ENCODE measurements at places on chromosomes 3 and 15.
A peak's percentile ranks its signal among the peaks of the same experiment; 100 is the strongest.

DNA sequence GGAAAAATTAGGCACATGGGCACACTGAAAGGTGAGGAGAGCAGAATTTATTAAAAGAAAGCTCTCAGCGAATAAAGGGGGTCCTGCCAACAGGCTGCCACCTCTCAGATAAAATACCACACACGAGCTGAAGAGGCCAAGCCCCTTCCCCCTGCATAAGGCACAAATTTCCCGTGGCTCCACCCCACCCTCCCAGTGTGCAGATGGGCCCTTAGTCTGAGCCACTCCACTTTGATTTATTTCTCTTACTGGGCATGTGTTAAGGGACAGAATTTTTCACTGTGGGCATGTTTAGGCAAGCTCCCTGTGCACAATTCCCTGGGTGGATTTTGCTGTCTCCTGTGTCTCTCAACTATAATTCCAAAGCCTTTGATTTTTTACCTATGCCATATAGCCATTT is 409.8 kb downstream of the TBL1XR1 start:
- DNase-seq = no peak

- peak; percentile 68 for DNase-seq
Measured at GRCh38 chr15:68431037-68431791, 749 bp downstream of the ITGA11 start.

DNA sequence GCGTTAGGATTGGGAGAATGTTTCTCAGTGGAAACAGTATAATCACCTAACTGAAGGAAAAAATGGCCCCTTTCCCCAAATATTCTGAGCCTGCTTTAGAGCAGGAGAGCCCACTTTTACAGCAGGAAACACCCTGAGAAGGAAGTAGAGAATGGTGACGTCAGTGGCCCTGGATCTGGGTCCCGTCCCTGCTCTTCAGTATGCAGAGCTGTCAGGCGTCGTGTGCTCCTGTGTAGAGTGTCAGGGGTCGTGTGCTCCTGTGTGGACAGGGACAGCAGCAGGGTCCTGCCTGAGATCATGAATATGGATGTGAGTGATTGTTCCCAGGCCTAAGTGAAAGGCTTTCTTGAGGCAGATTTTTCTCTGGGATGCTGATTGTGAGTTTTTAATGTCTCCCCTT is 45.2 kb downstream of the CGNL1 start:
- DNase-seq = no peak

GRCh38 chr3:132553826-132554225 is 43.2 kb upstream of the ACKR4 start:
- DNase-seq = no peak

GRCh38 chr3:101200461-101200860 is 119.9 kb downstream of the IMPG2 start:
- DNase-seq = peak; percentile 34

GRCh38 chr3:183764847-183765731 is 60.3 kb downstream of the MAP6D1 start:
- DNase-seq = no peak

- no peak for DNase-seq
Measured at GRCh38 chr3:99393961-99394360, 244.4 kb upstream of the COL8A1 start.

GRCh38 chr15:67110361-67110781 is 45.0 kb downstream of the SMAD3 start:
- DNase-seq = peak; percentile 34

- no peak for DNase-seq
Measured at GRCh38 chr3:128226186-128226725, 73.0 kb downstream of the EEFSEC start.

DNA sequence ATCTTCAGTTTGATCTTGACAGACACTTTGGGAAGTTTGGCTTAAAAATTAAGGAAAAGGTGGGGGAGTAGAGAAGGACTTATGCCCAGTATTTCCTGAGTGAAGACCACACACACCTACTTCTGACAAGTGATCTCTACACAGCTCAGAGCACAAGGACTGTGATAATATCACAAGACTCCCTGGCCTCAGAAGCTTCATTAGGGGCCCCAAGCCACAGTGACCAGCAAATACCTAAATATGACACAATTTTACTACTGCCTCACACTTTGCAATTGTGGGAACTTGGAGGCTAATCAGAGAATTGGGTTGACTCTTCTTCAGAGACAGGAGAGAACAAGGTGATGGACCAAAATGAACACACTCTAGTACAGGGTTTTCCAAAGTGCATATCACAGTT is 2.6 kb downstream of the ILDR1 start:
- no peak for DNase-seq

- DNase-seq = no peak
Measured at GRCh38 chr3:127710155-127710941, 37.6 kb downstream of the ABTB1 start.

DNA sequence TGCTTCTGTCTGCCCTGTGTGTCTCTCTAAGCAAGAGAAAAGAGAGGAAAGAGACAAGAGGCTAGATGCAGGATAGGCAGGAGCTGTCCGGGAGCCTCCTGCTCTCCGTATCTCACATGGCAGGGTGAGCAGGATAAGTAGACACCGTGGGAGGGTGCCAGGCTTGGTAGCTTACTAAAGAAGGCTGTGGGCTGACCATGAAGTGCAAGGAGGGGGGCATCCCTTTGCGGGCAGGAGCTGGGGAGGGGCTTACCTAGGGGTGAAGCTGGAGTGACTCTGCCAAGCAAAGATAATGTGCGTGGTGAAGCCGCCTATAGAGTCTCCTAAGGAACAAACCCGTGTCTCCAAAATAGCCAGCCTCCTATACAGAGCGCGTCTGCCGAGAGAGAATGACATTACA is 33.7 kb upstream of the TMC3 start:
- no peak for DNase-seq

DNA sequence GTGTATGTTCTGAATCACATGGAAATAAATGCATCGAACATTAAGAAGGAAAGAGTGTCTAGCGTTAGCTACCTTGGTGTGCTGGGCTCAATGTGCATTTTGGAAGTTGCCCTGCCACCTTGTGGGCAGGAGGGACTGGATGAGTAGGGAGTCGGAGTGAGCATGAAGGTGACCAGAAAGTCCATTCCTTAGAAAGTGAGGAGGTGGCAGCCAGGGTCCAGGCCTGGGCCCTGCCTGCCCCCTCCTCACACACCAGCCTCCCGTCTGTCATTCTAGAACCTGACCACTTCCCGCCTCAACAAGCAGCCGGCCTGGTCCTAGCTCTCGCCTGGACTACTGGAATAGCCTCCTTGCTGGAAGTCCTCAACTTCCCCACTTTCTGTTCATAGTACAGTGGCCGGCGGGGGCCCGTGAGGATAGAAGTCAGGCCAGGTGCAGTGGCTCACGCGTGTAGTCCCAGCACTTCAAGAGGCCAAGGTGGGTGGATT is 10.2 kb upstream of the GATA2 start:
- no peak for DNase-seq

- DNase-seq = no peak
Measured at GRCh38 chr15:68717951-68718350, 102.7 kb downstream of the ANP32A start.

GRCh38 chr3:116129187-116129946 is 315.9 kb downstream of the LSAMP start:
- no peak for DNase-seq

GRCh38 chr15:38647683-38648082 is 83.1 kb upstream of the RASGRP1 start:
- no peak for DNase-seq

GRCh38 chr3:194946091-194946490 is 260.4 kb downstream of the FAM43A start:
- no peak for DNase-seq

DNA sequence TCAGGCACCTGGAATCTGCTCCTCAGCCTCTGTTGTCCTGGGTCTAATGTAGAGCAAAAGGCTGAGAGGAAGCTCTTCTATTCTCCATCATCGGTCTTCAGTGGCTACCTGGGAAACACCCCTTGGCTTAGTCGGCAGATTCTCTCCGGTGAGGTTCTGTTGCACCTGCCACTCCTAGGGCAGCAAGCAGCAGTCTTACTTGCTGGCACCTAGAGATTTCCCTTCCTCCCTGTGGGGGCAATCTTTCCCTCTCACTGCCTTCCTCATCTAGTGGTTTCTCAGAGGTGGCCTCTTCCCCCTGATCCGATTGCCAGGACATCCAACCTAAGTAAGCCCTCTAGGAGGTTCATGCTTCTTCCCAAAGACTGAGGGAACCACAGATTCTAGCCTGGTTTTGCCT is 60.8 kb downstream of the PLS1 start:
- no peak for DNase-seq

- no peak for DNase-seq
Measured at GRCh38 chr3:12807601-12808359, 11.3 kb downstream of the CAND2 start.

DNA sequence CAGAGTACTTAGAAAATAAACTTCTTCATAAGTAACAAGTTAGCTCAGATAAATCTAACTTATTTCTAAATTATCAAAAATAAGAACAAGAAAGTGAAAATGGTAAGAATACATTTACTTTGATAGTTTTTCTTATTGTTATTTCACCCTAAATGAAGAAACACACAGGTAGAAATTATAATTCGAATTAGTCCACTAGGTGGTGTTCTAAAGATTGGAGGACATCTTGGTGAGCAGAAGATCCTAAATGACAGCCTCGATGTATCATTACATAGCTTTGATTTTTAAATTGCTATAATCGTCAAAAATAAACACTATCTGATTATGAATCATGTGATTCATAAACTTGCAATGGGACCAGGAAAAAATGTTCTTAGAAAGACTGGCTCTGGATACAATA is 280.8 kb upstream of the UBE2E2 start:
- no peak for DNase-seq

DNA sequence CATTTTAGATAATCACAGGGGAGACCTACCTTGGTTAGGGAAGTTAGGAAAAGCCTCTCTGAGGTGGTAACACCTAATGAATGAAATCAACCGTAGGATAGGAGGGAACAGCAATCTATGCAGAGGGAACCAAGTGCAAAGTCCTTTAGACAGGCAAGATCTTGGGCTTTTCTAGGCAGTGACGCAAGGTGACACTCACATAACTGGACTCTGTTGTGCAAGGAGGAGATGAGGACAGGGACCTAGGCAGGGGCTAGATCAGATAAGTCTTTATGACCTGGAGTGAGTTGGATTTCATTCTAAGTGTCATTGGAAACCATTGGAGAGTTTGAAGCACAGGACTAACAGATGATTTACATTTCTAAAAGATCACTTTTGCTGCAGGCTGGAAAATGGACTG is 4.6 kb upstream of the LMOD3 start:
- DNase-seq = no peak

GRCh38 chr3:171358181-171358880 is 101.9 kb downstream of the TNIK start:
- DNase-seq = no peak

DNA sequence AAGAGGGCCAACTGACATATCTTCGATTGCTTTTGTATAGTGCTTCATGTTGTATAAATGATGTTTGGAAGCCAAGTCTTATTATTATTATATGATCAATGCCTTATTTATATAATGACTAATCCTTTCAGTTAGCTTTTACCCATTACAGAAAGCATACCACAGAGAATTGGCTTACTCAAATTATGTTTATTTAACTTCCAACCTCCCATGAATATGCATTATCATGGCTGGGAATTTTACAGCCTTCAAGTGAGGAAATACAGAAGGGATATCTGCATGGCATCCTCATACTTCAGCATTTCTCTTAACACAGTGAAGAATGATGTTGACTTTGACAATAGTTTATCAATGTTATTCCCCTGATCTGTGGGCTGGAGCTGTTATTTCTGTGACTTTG is 225.9 kb upstream of the GAP43 start:
- no peak for DNase-seq

DNA sequence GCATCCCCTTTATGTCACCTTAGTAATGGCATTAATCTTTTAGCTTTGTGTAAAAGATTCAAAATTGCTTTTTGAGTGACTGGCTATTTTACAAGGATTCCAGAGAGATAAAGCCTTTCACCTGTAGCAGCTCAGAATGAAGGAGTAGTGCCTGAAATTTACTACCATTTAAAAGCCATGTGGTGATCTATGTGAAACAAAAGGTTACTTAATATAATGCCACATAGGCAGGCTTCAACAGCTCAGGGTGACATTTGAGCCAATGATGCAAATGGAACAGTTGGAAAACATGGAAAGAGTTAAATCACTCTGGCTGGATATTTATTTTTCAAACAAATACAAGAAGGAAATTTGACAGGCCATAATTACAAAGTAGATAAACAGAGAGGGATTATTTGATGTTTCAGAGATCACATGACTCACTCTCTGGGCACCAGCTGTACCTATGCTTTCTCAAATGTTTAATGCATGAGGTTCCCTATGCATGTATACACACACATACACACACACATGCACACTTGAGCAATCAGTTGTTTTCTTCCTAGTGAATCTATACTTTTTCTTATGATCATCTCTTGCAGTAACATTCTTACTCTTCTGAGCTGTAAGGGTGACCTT is 171.5 kb downstream of the ZMAT3 start:
- DNase-seq = peak; percentile 21

GRCh38 chr15:41417418-41418195 is 712 bp downstream of the RTF1 start:
- no peak for DNase-seq

DNA sequence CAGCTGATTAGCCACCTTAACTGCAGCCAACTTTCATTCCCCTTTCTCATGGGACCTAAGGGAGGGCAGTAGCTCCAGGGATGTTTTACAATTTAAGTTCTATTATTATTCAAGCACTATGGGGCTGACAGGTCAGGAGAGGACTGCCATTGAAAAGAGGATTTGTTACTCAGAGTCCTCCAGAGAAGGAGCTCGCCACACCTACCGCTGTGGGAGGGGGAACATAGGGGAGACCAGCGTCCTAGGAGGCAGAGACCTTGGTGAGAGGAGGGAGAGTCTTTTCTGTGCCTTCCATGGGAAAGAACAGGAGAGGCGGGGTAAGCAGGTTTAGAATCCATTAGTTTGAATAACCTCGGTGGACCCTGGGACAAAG is 14.4 kb downstream of the ATP10A start:
- DNase-seq = no peak

- DNase-seq = no peak
Measured at GRCh38 chr15:74464216-74464615, 3.3 kb upstream of the UBL7 start.

DNA sequence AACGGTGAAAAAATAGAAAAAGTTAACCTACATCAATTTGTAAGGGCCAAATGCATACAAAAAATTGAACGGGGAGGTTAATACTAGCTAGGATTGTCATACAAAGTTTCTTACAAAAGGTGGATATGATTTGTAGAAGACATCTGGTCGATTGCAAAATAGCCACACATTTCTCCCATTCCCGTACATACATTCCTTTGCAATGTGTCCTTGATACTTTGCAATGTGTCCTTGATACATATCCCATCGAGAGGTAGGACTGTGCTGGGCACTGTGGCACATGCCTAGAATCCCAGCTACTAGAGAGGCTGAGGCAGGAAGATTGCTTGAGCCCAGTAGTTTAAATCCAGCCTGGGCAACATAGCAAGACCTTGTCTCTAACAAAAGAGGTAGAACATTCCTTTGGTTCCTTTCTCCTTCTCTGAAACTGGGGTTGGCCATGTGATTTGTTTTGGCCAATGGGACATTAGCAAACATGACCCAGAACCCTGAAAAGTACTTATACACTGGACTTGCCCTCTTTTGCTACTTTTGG is 9.5 kb downstream of the TTBK2 start:
- no peak for DNase-seq

GRCh38 chr15:70382009-70382749 is 284.5 kb upstream of the TLE3 start:
- no peak for DNase-seq

- DNase-seq = no peak
Measured at GRCh38 chr3:59992578-59992977, 942.8 kb upstream of the CFAP20DC start.

GRCh38 chr15:77525907-77526594 is 105.4 kb downstream of the HMG20A start:
- no peak for DNase-seq

- DNase-seq = no peak
Measured at GRCh38 chr15:88830016-88830415, 26.8 kb downstream of the ACAN start.

GRCh38 chr3:80677796-80678195 is 910.0 kb upstream of the ROBO1 start:
- peak; percentile 46 for DNase-seq
